ENCODE measurements at places on chromosomes 6 and 20. TPM values are rescaled to one million over a fixed set of nuclear protein-coding genes. Genes with fewer than 3 reads are reported as not detected.

DNA sequence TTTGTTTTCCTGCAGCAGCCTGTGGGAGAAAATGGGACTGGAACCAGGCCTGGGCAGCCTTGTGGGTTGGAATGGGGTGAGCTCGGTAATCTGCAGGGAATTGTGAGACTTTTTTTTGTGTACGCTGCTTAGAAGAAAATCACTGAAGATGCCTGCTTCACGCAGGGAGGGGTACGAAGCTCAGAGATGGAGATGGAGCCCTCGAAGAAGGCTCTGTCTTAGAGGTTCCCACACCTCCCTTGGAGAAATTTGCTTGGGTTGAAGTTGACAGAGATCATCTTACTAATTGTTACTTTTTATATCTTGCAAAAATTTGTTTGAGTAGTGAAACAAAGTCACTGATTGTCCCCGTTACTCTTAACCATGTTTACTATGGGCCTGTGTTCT is 894 bp downstream of the PYGB start:
- peaks cover 60% of the 10 kb centered on the region for H3K4me1 ChIP-seq
- no peak for DNase-seq
- H3K27ac ChIP-seq = peak overlapping the region; percentile 90
- peaks cover 17% of the 10 kb centered on the region for H3K27me3 ChIP-seq
- H3K4me3 ChIP-seq = peak overlapping the region; percentile 96
- H3K36me3 ChIP-seq = no peaks in the 10 kb centered on the region

DNA sequence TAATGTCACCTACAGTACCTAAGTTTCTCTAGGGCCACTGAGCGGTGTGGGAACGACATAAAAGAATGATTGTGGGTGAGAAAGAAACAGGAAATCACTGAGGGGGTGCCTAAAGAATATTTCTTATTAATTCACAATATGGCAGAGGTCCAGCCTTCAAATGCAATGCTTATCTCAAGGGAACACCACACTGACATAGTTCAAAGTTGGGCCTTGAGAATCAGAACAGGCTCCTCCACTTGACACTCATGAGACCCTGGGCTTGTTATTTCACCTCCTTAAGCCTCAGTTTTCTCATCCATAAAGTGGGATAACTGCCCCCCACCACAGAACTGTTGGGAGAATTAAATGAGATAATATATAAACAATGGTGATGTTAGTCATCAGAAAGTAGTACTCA is 40.4 kb upstream of the ARHGAP18 start:
- H3K27me3 ChIP-seq = no peaks in the 10 kb centered on the region
- no peak overlapping the region for H3K27ac ChIP-seq
- H3K4me1 ChIP-seq = peaks cover 3% of the 10 kb centered on the region
- no peak overlapping the region for H3K4me3 ChIP-seq
- no peaks in the 10 kb centered on the region for H3K36me3 ChIP-seq

Gene SLC22A7
- 0.37 TPM for total RNA-seq

- peaks cover 26% of the 10 kb centered on the region for H3K4me1 ChIP-seq
- no peak overlapping the region for H3K4me3 ChIP-seq
- no peaks in the 10 kb centered on the region for H3K27me3 ChIP-seq
- H3K27ac ChIP-seq = no peak overlapping the region
- DNase-seq = no peak
These were observed 27.3 kb downstream of the RAMACL start for GRCh38 chr6:166559211-166559610.

DNA sequence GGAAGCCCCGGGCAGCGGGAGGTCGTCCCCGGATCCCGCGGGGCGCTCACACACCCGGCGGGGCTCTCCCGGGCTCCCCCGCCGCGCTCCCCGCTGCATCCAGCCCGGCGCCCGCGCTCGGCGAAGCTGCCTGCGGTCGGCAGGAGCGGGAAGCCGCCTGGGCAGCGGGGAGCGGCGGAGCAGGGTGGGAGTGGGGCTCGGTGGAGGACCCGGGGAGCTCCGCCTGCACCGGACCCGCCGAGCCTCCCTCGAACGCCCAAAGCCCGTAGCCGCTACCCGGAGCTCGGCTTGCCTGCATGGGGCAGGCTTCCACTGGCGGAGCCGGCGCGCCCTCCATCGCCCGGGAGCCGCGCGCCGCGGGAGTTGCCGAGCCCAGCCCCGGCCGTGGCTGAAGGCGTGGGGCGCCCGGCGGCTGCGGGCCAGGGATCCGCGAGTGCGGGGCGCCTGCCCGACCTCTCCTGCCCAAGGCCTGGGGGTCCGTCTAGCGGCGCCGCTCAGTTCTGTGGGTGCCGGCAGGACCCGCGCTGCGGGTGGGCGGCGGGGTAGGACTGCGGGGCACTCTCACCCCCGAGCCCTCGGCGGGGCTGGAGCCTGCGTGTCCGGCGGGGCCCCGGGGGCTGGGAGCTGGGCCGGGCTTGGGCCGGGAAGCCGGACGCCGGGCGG is 671 bp downstream of the CDH4 start:
- no peak overlapping the region for H3K27ac ChIP-seq
- peaks cover 18% of the 10 kb centered on the region for H3K4me1 ChIP-seq
- H3K27me3 ChIP-seq = peaks cover 44% of the 10 kb centered on the region
- no peak overlapping the region for H3K4me3 ChIP-seq
- peaks cover 4% of the 10 kb centered on the region for H3K36me3 ChIP-seq

DNA sequence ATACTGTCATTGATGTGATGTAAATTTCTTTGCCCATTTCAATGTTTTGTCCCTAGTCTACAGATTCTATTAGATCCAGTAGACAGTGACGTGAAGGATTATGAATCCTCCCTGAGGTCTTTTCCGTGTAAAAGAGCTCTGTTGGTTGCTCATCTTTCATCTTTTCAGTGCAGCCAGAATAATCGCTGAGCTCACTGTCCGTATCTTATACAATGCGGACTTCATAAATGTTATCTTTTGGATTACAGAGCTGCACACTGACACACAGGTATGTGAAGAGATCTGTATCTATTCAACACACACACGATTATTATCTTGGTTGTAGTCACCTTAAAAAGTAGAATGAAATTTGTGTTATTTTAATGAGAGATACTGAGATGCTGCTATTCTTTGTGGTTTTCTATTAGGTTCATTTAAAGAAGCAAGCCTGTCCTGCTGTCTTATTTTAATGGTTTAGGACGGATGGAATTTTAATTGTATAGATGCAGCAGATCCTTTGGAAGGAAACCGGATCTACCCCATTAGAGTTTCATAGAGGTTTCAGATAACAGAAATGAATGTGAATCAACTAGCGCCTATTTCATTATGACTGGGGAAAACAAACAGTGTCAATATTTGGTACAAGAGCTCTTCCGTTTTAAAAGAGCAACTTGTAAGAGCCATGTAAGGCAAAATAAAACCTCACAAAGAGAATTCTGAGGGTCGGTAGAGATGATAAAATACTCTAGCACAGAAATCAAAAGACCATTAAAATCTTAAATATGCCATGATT is 79.4 kb downstream of the BMP6 start:
- DNase-seq = no peak
- no peaks in the 10 kb centered on the region for H3K27me3 ChIP-seq
- H3K4me3 ChIP-seq = no peak overlapping the region
- no peak overlapping the region for H3K27ac ChIP-seq

Gene CYB5R4
- total RNA-seq = 17.3 TPM

DNA sequence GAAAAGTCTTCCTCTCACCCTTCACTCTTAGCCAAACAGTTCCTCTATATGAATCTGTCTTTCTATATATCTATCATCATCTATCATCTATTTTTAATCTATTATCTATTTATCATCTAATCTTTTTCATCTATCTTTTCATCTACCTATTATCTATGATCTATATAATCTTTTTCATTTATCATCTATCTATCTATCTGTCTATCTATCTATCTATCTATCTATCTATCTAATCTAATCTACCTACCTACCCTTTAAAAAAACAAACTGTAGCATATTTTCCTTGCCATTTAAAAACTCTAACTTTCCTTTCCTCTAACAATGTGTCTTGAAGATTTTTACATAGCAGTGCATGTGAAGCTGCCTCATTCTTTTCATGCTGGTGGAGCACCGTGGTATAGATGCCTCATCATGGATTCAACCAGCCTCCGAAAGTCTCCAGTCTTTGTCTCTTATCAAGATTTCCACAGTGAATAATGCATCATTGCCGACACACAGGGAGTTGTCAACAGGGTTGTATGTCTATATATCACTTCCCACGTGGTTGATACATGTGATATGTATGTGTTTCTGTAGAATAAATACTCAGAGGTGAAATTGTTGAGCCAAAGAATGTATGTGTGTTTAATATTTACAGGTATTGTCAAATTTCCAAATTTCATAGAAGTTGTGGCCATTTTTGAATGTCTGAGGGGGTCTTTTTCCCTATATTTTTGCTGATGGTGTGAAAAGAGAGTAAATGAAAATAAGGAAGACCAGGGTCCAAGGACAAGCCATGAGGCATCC is 51.3 kb downstream of the VEGFA start:
- H3K4me1 ChIP-seq = no peaks in the 10 kb centered on the region
- H3K4me3 ChIP-seq = no peak overlapping the region
- H3K27me3 ChIP-seq = peaks cover 5% of the 10 kb centered on the region
- DNase-seq = no peak
- H3K36me3 ChIP-seq = no peaks in the 10 kb centered on the region
- H3K27ac ChIP-seq = no peak overlapping the region

Gene L3MBTL1
- total RNA-seq = 20.3 TPM

Gene LY6G6F
- not detected for total RNA-seq

GRCh38 chr20:14445902-14446301 is 108.5 kb upstream of the FLRT3 start:
- no peaks in the 10 kb centered on the region for H3K4me1 ChIP-seq
- H3K36me3 ChIP-seq = peaks cover 4% of the 10 kb centered on the region
- no peak overlapping the region for H3K4me3 ChIP-seq
- DNase-seq = no peak
- H3K27ac ChIP-seq = no peak overlapping the region

Gene C6orf58
- total RNA-seq = 0.82 TPM

Gene ATF6B
- 83.6 TPM for total RNA-seq

GRCh38 chr6:3233321-3233720 is 5.9 kb upstream of the TUBB2B start:
- peaks cover 20% of the 10 kb centered on the region for H3K27me3 ChIP-seq
- peak overlapping the region; percentile 97 for H3K4me3 ChIP-seq
- H3K36me3 ChIP-seq = no peaks in the 10 kb centered on the region
- H3K27ac ChIP-seq = no peak overlapping the region

- no peak for DNase-seq
- peaks cover 24% of the 10 kb centered on the region for H3K36me3 ChIP-seq
- H3K27me3 ChIP-seq = no peaks in the 10 kb centered on the region
These were observed 36.1 kb downstream of the BCKDHB start for GRCh38 chr6:80142586-80142985.

Gene KIAA1755
- 9.5 TPM for total RNA-seq

DNA sequence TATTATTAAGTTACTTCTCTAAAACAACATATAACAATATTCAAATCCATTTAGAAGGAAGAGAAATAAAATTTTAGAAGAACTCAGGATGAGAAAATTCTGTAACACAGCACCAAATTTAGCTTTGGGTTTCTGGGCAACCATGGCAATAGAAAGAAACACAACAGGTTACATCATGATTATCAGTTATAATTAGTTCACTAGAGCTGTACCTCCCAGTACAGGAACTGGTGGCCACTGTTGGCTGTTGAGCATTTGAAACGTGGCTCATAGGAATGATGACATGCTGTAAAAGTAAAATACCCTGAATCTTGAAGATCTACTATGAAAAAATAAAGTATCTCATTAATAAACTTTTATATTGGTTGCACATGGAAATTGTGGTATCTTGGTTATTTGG is 23.7 kb upstream of the MAP3K4 start:
- no peak overlapping the region for H3K4me3 ChIP-seq
- no peaks in the 10 kb centered on the region for H3K27me3 ChIP-seq
- H3K27ac ChIP-seq = no peak overlapping the region
- peaks cover 2% of the 10 kb centered on the region for H3K4me1 ChIP-seq
- H3K36me3 ChIP-seq = no peaks in the 10 kb centered on the region
- no peak for DNase-seq

Gene GSTA2
- total RNA-seq = not detected

GRCh38 chr20:25250508-25250907 is 2.6 kb downstream of the PYGB start:
- no peaks in the 10 kb centered on the region for H3K36me3 ChIP-seq
- peaks cover 12% of the 10 kb centered on the region for H3K27me3 ChIP-seq
- no peak overlapping the region for H3K27ac ChIP-seq
- H3K4me3 ChIP-seq = peak overlapping the region; percentile 96
- H3K4me1 ChIP-seq = peaks cover 63% of the 10 kb centered on the region
- DNase-seq = no peak

GRCh38 chr6:120805276-120805675 is 529.0 kb downstream of the TBC1D32 start:
- no peak overlapping the region for H3K27ac ChIP-seq
- no peaks in the 10 kb centered on the region for H3K4me1 ChIP-seq
- no peak for DNase-seq
- no peaks in the 10 kb centered on the region for H3K36me3 ChIP-seq

DNA sequence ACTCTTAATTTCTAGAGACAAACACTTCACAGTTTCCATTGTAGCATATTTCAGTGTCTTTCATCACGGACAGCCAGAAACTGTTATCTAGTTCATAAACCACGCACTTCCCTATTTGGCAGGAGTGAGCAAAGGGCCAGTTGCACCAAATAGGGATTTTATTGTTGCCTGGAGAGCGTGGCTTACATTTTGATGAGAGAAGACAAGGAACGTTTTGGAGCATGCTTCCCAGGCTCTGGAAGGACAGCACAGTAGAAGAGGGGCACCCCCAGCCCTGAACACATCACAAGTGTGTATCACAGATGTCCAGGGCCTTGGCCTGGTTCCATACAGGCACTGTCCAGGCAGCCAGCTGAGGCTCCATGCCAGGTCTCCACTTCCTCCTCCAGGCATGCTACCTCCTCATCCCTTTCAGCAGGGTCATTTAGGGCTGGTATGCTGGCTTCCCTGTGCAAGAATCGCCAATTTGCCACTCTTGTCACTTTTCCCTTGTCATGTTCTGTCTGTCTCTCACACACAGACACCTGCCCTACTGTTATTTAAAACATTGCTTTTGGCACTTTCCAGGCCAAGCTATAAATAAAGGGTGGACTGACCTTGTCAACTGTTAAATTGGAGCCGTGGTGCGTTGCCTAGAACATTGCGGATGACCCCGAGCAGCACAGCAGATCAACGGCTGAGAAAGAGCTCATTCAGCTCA is 235.0 kb upstream of the GMDS start:
- no peaks in the 10 kb centered on the region for H3K27me3 ChIP-seq
- H3K4me1 ChIP-seq = no peaks in the 10 kb centered on the region
- DNase-seq = no peak

Gene SNAP25
- total RNA-seq = 9.2 TPM

- no peaks in the 10 kb centered on the region for H3K27me3 ChIP-seq
- no peak for DNase-seq
- no peaks in the 10 kb centered on the region for H3K4me1 ChIP-seq
- H3K36me3 ChIP-seq = no peaks in the 10 kb centered on the region
- H3K27ac ChIP-seq = no peak overlapping the region
These were observed 39.3 kb upstream of the TMEM200A start for GRCh38 chr6:130326496-130326895.

- no peak for DNase-seq
- no peaks in the 10 kb centered on the region for H3K36me3 ChIP-seq
- no peaks in the 10 kb centered on the region for H3K27me3 ChIP-seq
These were observed 368.7 kb upstream of the MANEA start for GRCh38 chr6:95208621-95209020.

DNA sequence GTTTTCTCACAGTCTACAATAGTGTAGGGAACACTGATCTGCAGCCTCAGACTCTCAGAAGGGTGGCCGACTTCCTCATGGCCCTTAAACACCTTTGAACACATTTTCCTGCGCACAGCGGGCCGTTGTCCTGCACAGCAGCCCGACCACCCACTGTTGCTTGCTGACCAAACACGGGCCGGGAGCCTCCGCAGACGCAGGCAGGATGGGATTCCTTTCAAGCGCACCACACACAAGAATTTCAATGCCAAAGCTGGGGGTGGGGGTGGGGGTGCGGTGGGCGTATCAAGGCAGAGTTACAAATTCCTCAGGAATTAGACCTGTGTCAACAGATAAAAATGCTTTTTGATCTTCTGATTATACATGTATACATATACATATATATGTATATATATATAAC is 74.5 kb downstream of the HUS1B start:
- no peak overlapping the region for H3K4me3 ChIP-seq
- H3K27me3 ChIP-seq = peaks cover 6% of the 10 kb centered on the region
- H3K4me1 ChIP-seq = peaks cover 17% of the 10 kb centered on the region
- H3K36me3 ChIP-seq = no peaks in the 10 kb centered on the region
- H3K27ac ChIP-seq = no peak overlapping the region
